ENCODE measurements at places on chromosomes 6 and 20.

- no peak for DNase-seq
These were observed 2.2 kb upstream of the RAB44 start for GRCh38 chr6:36695414-36695813.

DNA sequence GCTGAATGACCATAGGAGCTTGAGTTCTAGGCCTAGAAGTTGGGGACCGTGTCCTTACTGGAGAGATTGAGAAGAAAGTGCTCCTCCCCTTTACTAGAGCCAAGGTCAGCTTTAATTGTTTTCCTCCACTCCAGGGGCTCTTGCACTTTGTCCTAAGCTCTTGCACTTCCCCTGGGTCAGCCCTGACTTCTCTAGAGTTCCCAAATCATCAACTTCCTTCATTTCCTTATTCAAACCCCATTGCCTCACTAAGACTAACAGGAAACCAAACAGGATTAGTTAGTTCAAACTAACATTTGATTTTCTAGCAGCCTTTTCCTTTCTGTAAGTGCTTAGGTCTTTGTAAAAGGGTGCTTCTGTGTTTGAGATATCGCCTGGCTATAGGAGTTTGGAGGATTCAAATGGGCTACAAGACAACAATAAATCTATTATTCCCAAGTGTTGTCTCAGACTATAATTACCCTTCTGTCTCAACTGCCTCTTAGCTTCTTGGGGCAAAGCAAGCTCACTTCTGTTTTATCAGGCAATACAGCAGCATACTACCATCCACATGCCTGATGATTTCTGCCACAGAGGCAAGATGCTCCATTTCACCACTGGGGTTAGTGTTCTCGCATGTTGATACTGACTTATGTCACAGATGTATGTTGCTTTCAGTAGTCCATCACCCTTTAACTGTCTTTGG is 12.8 kb upstream of the DTNBP1 start:
- no peak for DNase-seq

GRCh38 chr20:25196786-25197120 is 1.2 kb downstream of the ENTPD6 start:
- DNase-seq: no peak

- DNase-seq: no peak
These were observed 24.4 kb downstream of the SYNDIG1 start for GRCh38 chr20:24493661-24494459.

GRCh38 chr6:6331393-6331792 is 10.9 kb upstream of the F13A1 start:
- no peak for DNase-seq
